ENCODE measurements at places on chromosomes 6 and 20. TPM values are rescaled to one million over a fixed set of nuclear protein-coding genes. Genes with fewer than 3 reads are reported as not detected.

- DNase-seq: no peak
- H3K36me3 ChIP-seq: no peaks in the 10 kb centered on the region
- H3K27ac ChIP-seq: peak overlapping the region; percentile 31
- peaks cover 61% of the 10 kb centered on the region for H3K4me1 ChIP-seq
- H3K4me3 ChIP-seq: no peak overlapping the region
- no peaks in the 10 kb centered on the region for H3K27me3 ChIP-seq
These were observed 229.4 kb downstream of the ALDH8A1 start for GRCh38 chr6:134720353-134721059.

GRCh38 chr20:51803148-51803854 lies 980 bp upstream of the SALL4 start:
- DNase-seq: no peak
- peaks cover 25% of the 10 kb centered on the region for H3K4me1 ChIP-seq
- H3K27me3 ChIP-seq: peaks cover 11% of the 10 kb centered on the region

DNA sequence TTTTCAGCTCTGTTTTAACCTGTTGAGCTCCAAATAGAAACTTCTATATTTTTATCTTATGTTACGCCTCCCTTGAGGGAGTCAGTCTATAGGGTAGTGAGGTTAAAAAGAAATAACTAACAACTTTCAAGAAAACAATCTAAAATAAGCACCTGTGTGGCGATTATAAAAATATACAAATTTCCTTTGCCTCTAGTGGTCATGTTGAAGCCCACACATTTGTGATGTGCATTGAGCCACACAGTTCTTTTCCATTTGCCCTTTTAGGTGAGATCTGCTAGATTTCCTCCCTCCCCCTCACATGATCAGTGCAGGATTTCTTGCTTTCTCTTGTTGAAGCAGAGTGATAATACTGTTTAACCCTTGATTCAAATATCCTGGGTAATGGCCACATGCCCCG lies 84.2 kb downstream of the MYB start:
- H3K4me3 ChIP-seq: no peak overlapping the region
- no peaks in the 10 kb centered on the region for H3K27me3 ChIP-seq
- no peak overlapping the region for H3K27ac ChIP-seq
- H3K36me3 ChIP-seq: no peaks in the 10 kb centered on the region
- no peak for DNase-seq

GRCh38 chr20:7123457-7123856 lies 356.0 kb downstream of the BMP2 start:
- H3K4me3 ChIP-seq: no peak overlapping the region
- H3K27me3 ChIP-seq: no peaks in the 10 kb centered on the region
- H3K4me1 ChIP-seq: no peaks in the 10 kb centered on the region
- DNase-seq: no peak
- H3K27ac ChIP-seq: no peak overlapping the region

DNA sequence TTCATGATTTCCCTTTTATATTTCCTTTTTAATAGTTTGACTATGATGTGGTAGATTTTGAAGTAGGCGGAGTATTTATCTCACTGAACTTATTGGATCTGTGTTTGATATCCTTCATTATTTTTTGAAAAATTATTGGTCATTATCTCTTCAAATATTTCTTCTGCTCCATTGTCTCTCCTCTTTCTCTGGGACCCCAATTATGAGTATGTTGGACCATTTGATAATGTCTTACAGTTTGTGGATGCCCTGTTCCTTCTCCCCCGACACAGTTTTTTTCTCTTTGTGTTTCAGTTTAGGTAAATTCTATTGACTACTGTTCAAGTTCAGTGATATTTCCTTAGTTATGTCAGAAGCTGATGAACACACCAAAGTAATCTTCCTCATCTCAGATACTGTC lies 49.4 kb upstream of the COL10A1 start:
- H3K4me3 ChIP-seq: no peak overlapping the region
- no peak overlapping the region for H3K27ac ChIP-seq
- H3K4me1 ChIP-seq: no peaks in the 10 kb centered on the region

GRCh38 chr6:134880487-134881190 lies 69.3 kb downstream of the ALDH8A1 start:
- DNase-seq: no peak
- no peak overlapping the region for H3K4me3 ChIP-seq
- peak overlapping the region; percentile 15 for H3K27ac ChIP-seq

GRCh38 chr20:58647162-58647795 lies 3.8 kb upstream of the STX16 start:
- DNase-seq: peak; percentile 28
- H3K4me1 ChIP-seq: peaks cover 46% of the 10 kb centered on the region
- peak overlapping the region; percentile 91 for H3K27ac ChIP-seq
- no peaks in the 10 kb centered on the region for H3K27me3 ChIP-seq

DNA sequence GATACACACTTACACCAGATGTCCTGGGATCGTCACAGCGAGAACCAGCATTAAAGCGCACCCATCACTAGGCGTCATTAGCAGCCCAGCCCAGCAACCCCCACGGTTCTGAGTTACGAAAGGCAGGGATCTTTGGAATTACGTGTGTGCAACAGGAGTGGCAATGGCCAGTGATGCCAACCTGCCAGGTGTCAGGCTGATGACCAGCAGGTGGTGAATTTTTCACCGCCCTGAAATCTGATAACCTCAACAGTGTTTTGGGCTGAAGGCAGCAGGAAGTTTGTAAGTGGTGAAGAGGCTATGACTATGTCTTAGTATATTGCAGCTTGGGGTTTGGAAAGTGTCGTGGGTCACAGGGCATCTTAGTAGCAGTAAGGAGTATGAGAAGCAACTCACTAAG lies 166.1 kb downstream of the TMEM242 start:
- no peak for DNase-seq
- no peaks in the 10 kb centered on the region for H3K27me3 ChIP-seq
- no peak overlapping the region for H3K27ac ChIP-seq
- no peaks in the 10 kb centered on the region for H3K36me3 ChIP-seq
- no peak overlapping the region for H3K4me3 ChIP-seq

GRCh38 chr20:34709831-34710567 lies 5.9 kb downstream of the TP53INP2 start:
- H3K27me3 ChIP-seq: no peaks in the 10 kb centered on the region
- H3K4me1 ChIP-seq: peaks cover 20% of the 10 kb centered on the region
- DNase-seq: no peak
- peak overlapping the region; percentile 89 for H3K27ac ChIP-seq
- no peaks in the 10 kb centered on the region for H3K36me3 ChIP-seq

GRCh38 chr20:39395478-39396291 lies 433.5 kb downstream of the DHX35 start:
- no peak for DNase-seq
- H3K27ac ChIP-seq: no peak overlapping the region
- H3K36me3 ChIP-seq: no peaks in the 10 kb centered on the region
- no peak overlapping the region for H3K4me3 ChIP-seq

- H3K36me3 ChIP-seq: no peaks in the 10 kb centered on the region
- no peak for DNase-seq
- H3K27me3 ChIP-seq: no peaks in the 10 kb centered on the region
- H3K4me3 ChIP-seq: no peak overlapping the region
These were observed 71.8 kb upstream of the CENPW start for GRCh38 chr6:126268092-126268491.

GRCh38 chr20:31823360-31824124 lies 4.4 kb downstream of the MYLK2 start:
- H3K4me1 ChIP-seq: peaks cover 13% of the 10 kb centered on the region
- H3K27ac ChIP-seq: no peak overlapping the region
- DNase-seq: no peak
- no peak overlapping the region for H3K4me3 ChIP-seq
- no peaks in the 10 kb centered on the region for H3K27me3 ChIP-seq
- no peaks in the 10 kb centered on the region for H3K36me3 ChIP-seq

DNA sequence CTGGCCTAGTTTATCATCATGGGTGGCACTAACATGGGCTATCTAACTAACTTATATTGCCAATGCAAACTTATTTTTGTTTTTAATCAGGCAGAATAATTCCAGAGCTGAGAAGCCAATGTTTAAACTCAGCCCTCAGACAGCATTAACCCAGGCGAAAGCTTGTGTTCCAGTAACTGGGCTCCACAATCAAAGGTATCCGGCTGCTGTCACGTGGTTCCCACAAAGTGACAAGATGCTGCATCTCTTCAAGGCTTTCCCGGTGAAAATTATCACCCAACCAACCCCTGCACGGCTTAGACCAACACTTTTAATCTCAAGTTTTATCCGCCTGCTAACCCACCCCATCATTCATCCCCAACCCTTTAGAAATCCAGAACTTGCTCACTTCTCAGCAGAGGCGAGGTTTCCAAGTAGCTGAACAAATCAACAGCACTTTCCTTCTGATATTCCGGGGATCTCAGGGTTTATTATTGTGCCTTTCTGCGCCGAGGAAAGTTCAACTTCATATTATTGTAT lies 885 bp downstream of the MTCL3 start:
- H3K27ac ChIP-seq: no peak overlapping the region
- H3K4me3 ChIP-seq: no peak overlapping the region
- peaks cover 33% of the 10 kb centered on the region for H3K4me1 ChIP-seq
- no peak for DNase-seq
- no peaks in the 10 kb centered on the region for H3K27me3 ChIP-seq

GRCh38 chr20:10312111-10312510 lies 93.5 kb downstream of the SNAP25 start:
- H3K4me3 ChIP-seq: no peak overlapping the region
- H3K27me3 ChIP-seq: no peaks in the 10 kb centered on the region
- no peaks in the 10 kb centered on the region for H3K36me3 ChIP-seq
- H3K4me1 ChIP-seq: no peaks in the 10 kb centered on the region

GRCh38 chr6:12266571-12266970 lies 23.6 kb upstream of the EDN1 start:
- DNase-seq: no peak
- no peaks in the 10 kb centered on the region for H3K27me3 ChIP-seq
- H3K27ac ChIP-seq: no peak overlapping the region

DNA sequence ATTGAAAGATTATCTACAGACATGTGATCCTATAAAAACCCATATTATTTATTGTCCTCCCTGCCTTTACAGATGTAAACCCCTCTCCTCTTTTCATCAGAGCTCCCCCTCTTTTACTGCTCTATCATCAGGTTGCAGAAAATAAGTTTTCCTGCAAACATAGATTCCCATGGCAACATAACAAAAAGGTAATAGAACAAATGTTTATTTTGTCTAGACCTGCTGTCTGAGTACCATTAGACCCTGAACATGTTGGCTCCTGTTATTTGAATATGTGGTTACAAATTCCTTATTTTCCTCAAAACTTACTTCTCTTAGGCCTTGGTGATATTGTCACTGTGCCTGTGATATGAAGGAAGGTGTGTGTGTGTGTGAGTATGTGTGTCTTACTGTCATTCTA lies 11.5 kb downstream of the MAPK14 start:
- no peak overlapping the region for H3K4me3 ChIP-seq
- peak overlapping the region; percentile 13 for H3K27ac ChIP-seq
- no peaks in the 10 kb centered on the region for H3K27me3 ChIP-seq
- no peaks in the 10 kb centered on the region for H3K36me3 ChIP-seq
- DNase-seq: no peak

GRCh38 chr20:12786276-12786675 lies 222.5 kb upstream of the SPTLC3 start:
- H3K36me3 ChIP-seq: no peaks in the 10 kb centered on the region
- H3K4me1 ChIP-seq: no peaks in the 10 kb centered on the region
- no peak overlapping the region for H3K27ac ChIP-seq

- no peaks in the 10 kb centered on the region for H3K36me3 ChIP-seq
- no peak for DNase-seq
- H3K4me3 ChIP-seq: no peak overlapping the region
- peaks cover 14% of the 10 kb centered on the region for H3K4me1 ChIP-seq
- no peaks in the 10 kb centered on the region for H3K27me3 ChIP-seq
These were observed 4.3 kb downstream of the AK9 start for GRCh38 chr6:109686566-109687265.

GRCh38 chr6:147260091-147260490 lies 55.9 kb downstream of the STXBP5 start:
- no peak for DNase-seq
- H3K4me1 ChIP-seq: no peaks in the 10 kb centered on the region
- H3K27me3 ChIP-seq: no peaks in the 10 kb centered on the region

GRCh38 chr20:49587111-49587570 lies 19.2 kb upstream of the PTGIS start:
- no peaks in the 10 kb centered on the region for H3K27me3 ChIP-seq
- no peaks in the 10 kb centered on the region for H3K36me3 ChIP-seq
- no peak for DNase-seq
- H3K4me1 ChIP-seq: peaks cover 61% of the 10 kb centered on the region
- H3K27ac ChIP-seq: peak overlapping the region; percentile 53
- H3K4me3 ChIP-seq: no peak overlapping the region

- no peak overlapping the region for H3K4me3 ChIP-seq
- no peaks in the 10 kb centered on the region for H3K36me3 ChIP-seq
- DNase-seq: no peak
These were observed 721.4 kb upstream of the FLRT3 start for GRCh38 chr20:15058841-15059240.

- no peaks in the 10 kb centered on the region for H3K4me1 ChIP-seq
- DNase-seq: no peak
- no peak overlapping the region for H3K4me3 ChIP-seq
- no peaks in the 10 kb centered on the region for H3K27me3 ChIP-seq
- no peaks in the 10 kb centered on the region for H3K36me3 ChIP-seq
These were observed 186.9 kb upstream of the GMDS start for GRCh38 chr6:2432292-2432691.

DNA sequence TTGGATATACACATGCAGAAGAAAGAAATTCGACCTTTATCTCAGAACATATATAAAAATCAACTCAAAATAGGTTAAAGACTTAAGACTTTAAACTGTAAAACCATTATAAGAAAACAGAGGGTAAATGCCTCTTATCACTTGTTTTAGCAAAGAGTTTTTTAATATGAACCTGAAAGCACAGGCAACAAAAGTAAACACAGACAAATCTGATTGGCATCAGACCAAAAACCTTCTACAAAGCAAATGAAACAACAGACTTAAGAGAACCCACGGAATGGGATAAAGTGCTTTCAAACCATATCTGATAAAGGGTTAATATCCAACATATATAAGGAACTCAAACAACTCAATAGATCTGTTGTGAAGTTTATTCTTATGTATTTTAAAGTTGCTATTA lies 309.9 kb upstream of the OPRM1 start:
- H3K27me3 ChIP-seq: no peaks in the 10 kb centered on the region
- H3K36me3 ChIP-seq: no peaks in the 10 kb centered on the region
- no peak overlapping the region for H3K4me3 ChIP-seq
- H3K4me1 ChIP-seq: no peaks in the 10 kb centered on the region
- H3K27ac ChIP-seq: no peak overlapping the region

The DUSP15 gene
- 2.5 TPM for total RNA-seq

The STX11 gene
- 5.4 TPM for total RNA-seq

The TFAP2C gene
- 20.6 TPM for total RNA-seq

The NELFE gene
- 100 TPM for total RNA-seq

The SCRT2 gene
- total RNA-seq: not detected

The UBE2C gene
- total RNA-seq: 7.6 TPM

The MEP1A gene
- total RNA-seq: not detected

The GLP1R gene
- not detected for total RNA-seq

The GSTA3 gene
- total RNA-seq: not detected

The FRMD1 gene
- not detected for total RNA-seq

The NT5E gene
- 87.2 TPM for total RNA-seq

Data from vagina (tissue), 2 donors.